Activated CD8-positive, alpha-beta memory T cell treated with anti-CD3 and anti-CD28 coated beads, Interleukin-2, amount 50 U/mL, for 48 hours (primary cell): ENCODE measurements at places on chromosomes 11 and 22.

DNA sequence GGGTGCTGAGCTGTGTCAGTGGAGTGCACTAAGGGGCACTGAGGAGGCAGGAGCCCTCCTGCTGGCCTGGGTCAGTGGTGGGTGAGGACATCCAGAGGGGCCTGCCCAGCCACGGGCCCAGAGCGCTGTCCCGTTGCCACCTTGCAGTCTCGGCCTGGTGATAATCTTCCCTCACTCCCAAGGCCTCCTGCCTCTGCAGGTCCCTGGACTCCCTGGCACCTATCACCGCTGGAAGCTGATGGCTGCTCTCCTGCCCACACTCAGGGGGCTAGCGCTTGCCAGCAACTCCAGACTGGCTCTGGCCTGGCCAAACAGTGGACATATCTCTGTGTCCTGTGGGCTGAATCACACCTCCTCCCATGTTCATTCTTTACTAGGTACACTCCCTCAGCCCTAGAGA, 86.5 kb upstream of the PITPNB start:
- no peak for DNase-seq

GRCh38 chr11:76617553-76618265, 52.8 kb downstream of the LRRC32 start:
- no peak for DNase-seq

DNA sequence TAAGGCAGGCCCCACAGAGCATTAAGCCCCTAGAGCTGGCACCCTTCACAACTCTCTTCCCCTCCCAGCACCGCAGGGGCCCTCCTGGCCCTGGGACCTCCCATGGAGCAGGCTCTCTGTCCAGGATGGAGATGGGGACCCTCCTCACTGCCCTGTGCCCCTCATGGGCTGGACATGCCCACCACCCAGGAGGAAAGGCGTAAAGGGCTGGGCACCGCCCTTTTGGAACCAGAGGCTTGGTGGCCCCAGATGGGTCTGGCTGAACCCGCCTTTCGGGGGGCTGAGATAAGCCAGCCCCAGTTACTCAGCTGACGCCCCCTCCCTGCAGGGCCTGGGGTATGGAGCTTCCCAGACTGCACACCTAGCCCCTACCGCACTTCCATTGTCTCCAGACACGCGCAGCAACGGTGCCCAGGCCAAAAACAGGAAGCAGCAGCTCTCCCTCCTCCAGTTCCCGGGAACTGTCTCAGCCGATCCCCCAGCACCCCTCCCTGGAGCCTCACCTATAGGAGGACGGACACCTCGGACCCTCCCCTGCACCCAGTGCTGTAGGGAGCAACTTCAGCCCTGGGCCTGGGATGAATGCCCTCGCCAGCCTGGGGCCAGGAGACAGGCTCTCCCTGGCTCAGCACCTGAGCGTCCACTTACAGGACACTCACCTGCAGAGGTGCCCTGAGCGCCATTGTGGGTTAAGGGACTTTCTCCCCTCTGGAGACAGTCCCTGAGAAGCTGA, 1.6 kb upstream of the SUSD2 start:
- DNase-seq, result no peak

DNA sequence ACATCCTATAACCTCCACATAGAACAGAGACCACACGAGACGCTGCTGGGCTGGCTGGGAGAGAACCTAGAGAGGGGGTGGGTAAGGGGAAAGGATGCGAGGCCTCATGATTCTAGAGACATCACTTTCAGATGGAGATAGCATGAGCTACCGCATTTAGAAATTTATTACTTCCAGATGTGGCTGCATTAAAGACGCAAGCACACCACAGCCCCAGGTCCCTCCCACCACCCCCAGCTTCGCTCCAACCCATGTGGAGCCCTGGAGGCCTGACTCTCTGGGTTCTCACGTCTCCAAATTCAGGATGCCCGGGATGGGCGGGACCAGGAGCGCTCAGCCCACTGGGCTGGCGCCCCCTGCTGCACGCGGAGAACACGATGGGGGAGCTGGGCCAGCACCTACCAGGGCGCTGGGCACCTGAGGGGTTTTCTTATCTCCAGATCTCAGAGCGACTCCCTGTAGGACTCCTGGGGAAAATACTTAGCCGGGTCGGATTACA, 13.6 kb downstream of the MRPL21 start:
- DNase-seq, result no peak

GRCh38 chr11:35011944-35012343, 95.5 kb downstream of the PDHX start:
- DNase-seq, result no peak
